ENCODE measurements at places on chromosomes 4 and X. TPM values are rescaled to one million over a fixed set of nuclear protein-coding genes. Genes with fewer than 3 reads are reported as not detected.
A peak's percentile ranks its signal among the peaks of the same experiment; 100 is the strongest.

GRCh38 chrX:154535892-154536291, 10.8 kb downstream of the G6PD start:
- no peak for DNase-seq

GRCh38 chrX:13483773-13484172, 85.6 kb upstream of the EGFL6 start:
- no peak for DNase-seq

DNA sequence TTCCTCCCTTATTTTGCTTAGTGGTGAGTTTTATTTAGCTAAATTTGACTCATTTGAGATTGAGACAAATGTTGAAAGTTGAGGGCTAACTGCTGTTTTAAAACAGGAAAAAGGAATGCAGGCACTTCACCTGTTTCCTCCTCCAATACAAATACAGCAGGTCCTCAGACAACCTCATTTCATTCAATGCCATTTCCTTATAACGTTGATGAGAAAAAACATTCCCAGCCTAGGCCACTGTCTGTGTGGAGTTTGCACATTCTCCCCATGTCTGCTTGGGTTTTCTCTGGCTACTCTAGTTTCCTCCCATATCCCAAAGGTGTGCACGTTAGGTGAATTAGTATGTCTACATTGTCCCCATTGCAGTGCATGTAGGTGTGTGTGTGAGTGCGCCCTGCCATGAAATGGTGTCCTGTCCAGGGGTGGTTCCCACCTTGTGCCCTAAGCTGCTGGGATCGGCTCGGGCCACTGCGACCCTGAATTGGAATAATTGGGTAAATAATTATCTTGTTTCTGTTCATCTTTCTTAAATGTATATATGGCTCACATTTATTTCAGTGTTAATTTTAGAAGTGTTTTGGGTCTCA, 21.9 kb downstream of the SMAD1 start:
- no peak for DNase-seq

- DNase-seq, result no peak
Observed at GRCh38 chrX:68757731-68758130, 71.1 kb upstream of the EFNB1 start.

GRCh38 chr4:140924761-140925392, 168.7 kb upstream of the TBC1D9 start:
- no peak for DNase-seq

GRCh38 chr4:6200011-6200921, at the start of gene JAKMIP1:
JAKMIP1 (minus strand) TSS chr4:6200549; CDS start chr4:6112850, 87,699 bp downstream.
- peak; percentile 93 for DNase-seq

DNA sequence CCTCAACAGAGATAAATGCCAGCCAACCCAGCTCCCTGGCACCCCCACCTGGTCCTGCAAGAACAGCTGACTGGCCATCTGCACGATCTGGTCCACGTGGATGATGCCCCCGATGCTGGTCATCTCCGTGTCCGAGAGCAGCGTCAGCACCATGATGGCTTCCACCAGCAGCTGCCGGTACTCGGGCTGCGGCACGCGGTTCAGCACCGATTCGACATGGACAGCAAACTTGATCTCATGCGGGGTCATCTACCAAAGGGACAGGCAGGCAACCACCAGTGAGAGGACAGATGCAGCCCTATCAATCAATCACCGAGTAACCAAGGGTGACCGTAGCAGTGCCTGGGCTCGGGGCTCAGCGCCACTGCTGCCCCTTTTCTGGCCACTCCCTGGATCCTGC, 89.8 kb downstream of the PHKA2 start:
- no peak for DNase-seq

The OCRL gene
- total RNA-seq, result 3.2 TPM

The SYTL4 gene
- total RNA-seq, result not detected

The GNRHR gene
- total RNA-seq, result not detected

The GPR82 gene
- 0.19 TPM for total RNA-seq

The MAGEH1 gene
- 20.0 TPM for total RNA-seq

The FGB gene
- not detected for total RNA-seq

The PAGE5 gene
- 0.68 TPM for total RNA-seq
